ENCODE measurements at places on chromosomes 3 and 15.

DNA sequence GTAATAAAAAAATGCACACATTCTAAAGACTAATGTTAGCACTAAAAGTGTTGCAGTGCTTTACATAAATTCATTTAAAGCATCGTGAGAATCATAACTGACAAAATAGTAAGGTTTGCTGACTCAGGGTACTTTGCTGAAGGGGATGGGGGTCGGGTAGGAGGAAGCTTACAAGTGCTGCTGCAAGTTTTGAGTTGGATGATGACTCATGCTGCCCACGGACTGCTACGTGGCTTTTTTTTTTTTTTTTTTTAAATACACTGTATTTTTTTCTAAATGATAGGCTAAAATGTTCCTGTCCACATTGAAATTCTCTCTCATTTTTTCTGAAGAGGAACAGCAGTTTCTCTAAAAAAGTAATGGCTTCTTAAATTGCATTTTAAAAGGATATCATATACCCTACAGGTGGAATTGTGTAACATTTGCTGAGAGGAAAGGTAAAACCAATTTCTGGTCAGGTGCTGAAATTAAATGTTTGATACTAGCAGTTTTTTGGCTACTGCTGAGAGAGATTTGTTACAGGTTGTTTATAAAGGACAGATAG is 2.2 kb downstream of the MAPK6 start:
- peaks cover 46% of the 10 kb centered on the region for H3K4me1 ChIP-seq
- peak overlapping the region; percentile 93 for H3K27ac ChIP-seq
- peaks cover 4% of the 10 kb centered on the region for H3K27me3 ChIP-seq
- DNase-seq, result peak; percentile 68
- H3K36me3 ChIP-seq, result peaks cover 15% of the 10 kb centered on the region

DNA sequence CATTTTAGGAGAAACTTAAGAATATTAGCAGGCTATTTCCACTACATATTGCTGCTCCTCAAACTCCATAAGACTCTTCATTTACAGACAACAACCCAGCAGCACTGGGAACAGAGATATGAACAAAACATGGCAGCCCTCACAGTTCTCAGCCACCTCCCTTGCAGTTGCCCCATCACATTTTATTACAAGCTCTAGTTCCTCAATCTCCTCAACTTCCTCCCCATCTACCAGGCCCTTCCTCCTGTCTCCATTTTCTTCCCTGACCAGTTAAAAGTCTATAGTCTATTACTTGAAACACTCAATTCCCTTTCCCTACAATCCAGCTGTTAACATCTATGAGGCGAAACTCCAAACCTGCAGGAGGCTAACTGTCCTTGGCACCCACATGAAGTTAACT is 412.5 kb downstream of the TBC1D5 start:
- no peaks in the 10 kb centered on the region for H3K27me3 ChIP-seq
- no peak overlapping the region for H3K27ac ChIP-seq
- H3K36me3 ChIP-seq, result no peaks in the 10 kb centered on the region
- no peak for DNase-seq
- no peaks in the 10 kb centered on the region for H3K4me1 ChIP-seq

GRCh38 chr3:167978486-167978885 is 117.2 kb downstream of the GOLIM4 start:
- H3K36me3 ChIP-seq, result no peaks in the 10 kb centered on the region
- no peaks in the 10 kb centered on the region for H3K27me3 ChIP-seq
- H3K4me1 ChIP-seq, result no peaks in the 10 kb centered on the region

- H3K27ac ChIP-seq, result no peak overlapping the region
- H3K36me3 ChIP-seq, result no peaks in the 10 kb centered on the region
- no peaks in the 10 kb centered on the region for H3K27me3 ChIP-seq
- no peak for DNase-seq
Observed at GRCh38 chr3:37988931-37989525, 1.6 kb upstream of the VILL start.

GRCh38 chr3:54427941-54428871 is 305.9 kb downstream of the CACNA2D3 start:
- DNase-seq, result peak; percentile 41
- H3K27me3 ChIP-seq, result no peaks in the 10 kb centered on the region
- no peaks in the 10 kb centered on the region for H3K36me3 ChIP-seq
- H3K4me1 ChIP-seq, result no peaks in the 10 kb centered on the region
- H3K4me3 ChIP-seq, result no peak overlapping the region

Measured in activated CD4-positive, alpha-beta memory T cell treated with anti-CD3 and anti-CD28 coated beads, Interleukin-2, amount 10 ng/mL, durations not matched to agents 7 days and 5 days (primary cell).